ENCODE measurements at places on chromosomes 4 and X. TPM values are rescaled to one million over a fixed set of nuclear protein-coding genes. Genes with fewer than 3 reads are reported as not detected.

The SMAD1 gene
- 46.2 TPM for total RNA-seq

The OTOP1 gene
- not detected for total RNA-seq

The GPRASP1 gene
- total RNA-seq, result 4.4 TPM

The CT45A3 gene
- total RNA-seq, result not detected

The LIN54 gene
- total RNA-seq, result 11.5 TPM

The ARHGAP24 gene
- total RNA-seq, result 148 TPM

The VCX gene
- total RNA-seq, result not detected

The ATP1B4 gene
- not detected for total RNA-seq

The ADAM29 gene
- not detected for total RNA-seq

The ADH1C gene
- total RNA-seq, result not detected

The ARMCX1 gene
- total RNA-seq, result 56.1 TPM

The OPHN1 gene
- 10.1 TPM for total RNA-seq

The FAAH2 gene
- total RNA-seq, result 0.24 TPM

The FMR1 gene
- 26.6 TPM for total RNA-seq

The LCORL gene
- 15.9 TPM for total RNA-seq

The NUDT9 gene
- total RNA-seq, result 7.1 TPM

The IL13RA1 gene
- total RNA-seq, result 52.5 TPM

The ARHGEF6 gene
- 34.6 TPM for total RNA-seq

The TEX13C gene
- not detected for total RNA-seq

The HSFX4 gene
- total RNA-seq, result not detected

Measured in hair follicle dermal papilla cell (primary cell).